ENCODE measurements at places on chromosomes 12 and 14. TPM values are rescaled to one million over a fixed set of nuclear protein-coding genes. Genes with fewer than 3 reads are reported as not detected.

Gene RNASE2
- total RNA-seq: not detected

Gene DPY19L2
- 10.8 TPM for total RNA-seq

Gene SGPP1
- 14.1 TPM for total RNA-seq

Gene BMP4
- 3.9 TPM for total RNA-seq

Gene SCNN1A
- total RNA-seq: 134 TPM

Gene GUCY2C
- total RNA-seq: 3.1 TPM

Gene ADCY6
- 11.8 TPM for total RNA-seq

Gene TMTC2
- 6.5 TPM for total RNA-seq

Gene CCDC175
- total RNA-seq: not detected

Gene C2CD5
- 68.6 TPM for total RNA-seq

Gene NANOG
- 134 TPM for total RNA-seq

Gene LRP1-AS
- not detected for total RNA-seq

Gene RPL10L
- total RNA-seq: not detected

Gene DCTN2
- 157 TPM for total RNA-seq
